ENCODE measurements at places on chromosomes 3 and 15.

DNA sequence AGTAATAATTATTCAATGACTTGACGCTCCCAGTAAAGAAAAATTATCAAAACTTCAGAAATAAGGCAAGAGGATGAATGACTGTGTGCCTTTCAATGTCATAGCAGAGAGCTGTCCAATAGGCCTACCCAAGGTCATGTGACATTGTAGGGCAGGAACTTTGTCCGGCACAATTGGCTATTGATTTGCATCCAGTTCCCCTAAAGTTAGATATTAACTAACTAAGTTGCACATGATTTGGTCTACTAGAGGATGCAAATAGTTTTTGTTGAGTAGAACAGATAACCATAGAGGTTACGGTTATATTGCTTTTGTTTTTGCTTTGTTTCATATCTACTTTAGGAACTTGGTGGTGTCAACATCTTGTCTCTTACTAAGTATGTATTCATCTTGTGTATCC lies 127.9 kb upstream of the PFN2 start:
- no peak for DNase-seq

GRCh38 chr3:111362381-111363009 lies 179.5 kb upstream of the CD96 start:
- no peak for DNase-seq

DNA sequence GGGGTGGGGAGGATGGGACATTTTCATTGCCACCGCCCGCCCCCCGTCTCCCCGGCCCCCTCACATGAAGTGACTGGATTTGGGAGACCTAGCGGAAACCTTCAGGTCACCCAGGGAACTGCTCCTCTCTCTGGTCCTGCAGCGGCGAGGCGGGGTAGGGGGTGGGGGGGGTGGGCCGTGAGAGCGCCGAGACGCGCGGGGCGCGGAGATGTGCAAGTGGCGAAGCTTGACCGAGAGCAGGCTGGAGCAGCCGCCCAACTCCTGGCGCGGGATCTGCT lies 712 bp upstream of the MME start:
- peak; percentile 59 for DNase-seq

GRCh38 chr3:165279471-165279870 lies 83.3 kb upstream of the SLITRK3 start:
- no peak for DNase-seq

GRCh38 chr3:46399098-46399497 lies 7.8 kb downstream of the CCR5AS start:
- DNase-seq = no peak

DNA sequence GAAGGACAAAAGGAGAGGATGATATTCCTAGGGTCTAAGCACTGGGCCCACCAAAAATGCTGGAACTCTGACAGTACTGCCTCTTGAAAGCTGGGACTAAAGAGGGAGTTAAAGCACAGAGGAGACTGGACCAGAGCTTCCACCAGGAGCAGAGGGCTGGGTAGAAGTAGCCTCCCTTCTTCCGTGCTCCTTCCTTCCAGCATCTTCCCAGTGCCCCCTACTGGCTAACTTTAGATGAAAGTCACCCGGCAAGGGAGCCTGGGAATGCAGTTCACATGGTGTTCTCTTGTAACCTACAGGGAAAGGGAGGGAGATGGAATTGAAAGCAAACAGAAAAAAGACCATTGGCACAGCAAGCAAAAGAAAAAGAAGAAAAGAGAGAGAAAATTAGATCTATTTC lies 106.1 kb upstream of the COL8A1 start:
- DNase-seq = peak; percentile 46

DNA sequence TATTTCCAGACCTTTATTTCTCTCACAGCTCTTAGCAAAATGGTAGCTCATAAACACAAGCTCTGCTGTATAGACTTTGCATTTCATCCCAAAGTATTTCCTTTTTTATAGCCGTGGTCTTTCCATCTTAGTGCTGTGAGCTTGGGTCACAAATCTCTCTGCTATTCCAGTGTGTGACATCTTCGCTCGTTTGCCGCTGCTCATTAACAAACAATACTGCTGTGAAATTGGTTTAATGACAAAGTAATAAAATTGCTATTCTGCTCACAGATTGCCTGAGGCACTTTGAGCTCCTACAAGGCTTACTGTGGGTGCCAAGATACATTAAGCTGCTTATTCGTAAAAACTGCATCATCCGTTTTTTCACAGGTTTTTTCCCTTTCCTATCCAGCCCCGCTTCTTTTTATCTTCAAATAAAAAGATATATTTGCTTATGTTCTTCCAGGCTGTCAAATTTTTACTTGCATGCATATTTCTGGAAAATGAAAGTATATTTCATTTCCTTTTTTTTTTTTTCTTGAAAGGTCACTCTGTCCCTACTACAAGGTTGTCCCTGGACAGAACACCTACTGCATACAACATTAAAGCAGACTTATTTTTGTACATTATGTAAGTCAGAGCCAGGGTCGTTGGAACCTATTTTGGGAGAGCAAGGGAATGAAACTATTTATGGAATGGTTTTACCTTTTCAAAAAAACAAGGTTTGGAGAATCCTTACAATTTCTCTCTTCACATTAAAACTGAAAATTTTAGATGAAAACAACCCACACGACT lies 174.5 kb downstream of the MEIS2 start:
- no peak for DNase-seq

DNA sequence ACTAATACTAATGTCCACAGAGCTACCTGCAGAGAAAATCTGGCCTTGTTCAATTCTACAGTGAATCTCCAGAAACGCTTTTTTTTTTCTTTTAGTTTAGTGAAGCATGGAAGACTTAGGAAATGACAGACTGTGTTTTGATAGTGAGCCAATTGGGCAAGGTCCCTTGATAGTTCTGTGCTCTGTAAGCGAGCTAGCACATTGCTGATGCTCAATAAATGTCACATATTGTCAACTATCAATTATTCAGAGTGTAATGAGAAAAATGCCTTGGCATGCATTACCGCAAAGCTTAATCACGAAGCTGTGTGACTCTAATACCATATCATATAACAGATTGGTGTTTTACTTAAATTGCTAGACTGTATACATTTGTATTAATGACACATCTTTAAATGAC lies 5.2 kb upstream of the C3orf85 start:
- DNase-seq = no peak

- DNase-seq = peak; percentile 4
Observed at GRCh38 chr15:44471885-44472455, 44.5 kb downstream of the CTDSPL2 start.

- no peak for DNase-seq
Observed at GRCh38 chr15:95884276-95884675, 446.2 kb upstream of the NR2F2 start.

- DNase-seq = no peak
Observed at GRCh38 chr3:129317014-129317771, 38.5 kb downstream of the HMCES start.

DNA sequence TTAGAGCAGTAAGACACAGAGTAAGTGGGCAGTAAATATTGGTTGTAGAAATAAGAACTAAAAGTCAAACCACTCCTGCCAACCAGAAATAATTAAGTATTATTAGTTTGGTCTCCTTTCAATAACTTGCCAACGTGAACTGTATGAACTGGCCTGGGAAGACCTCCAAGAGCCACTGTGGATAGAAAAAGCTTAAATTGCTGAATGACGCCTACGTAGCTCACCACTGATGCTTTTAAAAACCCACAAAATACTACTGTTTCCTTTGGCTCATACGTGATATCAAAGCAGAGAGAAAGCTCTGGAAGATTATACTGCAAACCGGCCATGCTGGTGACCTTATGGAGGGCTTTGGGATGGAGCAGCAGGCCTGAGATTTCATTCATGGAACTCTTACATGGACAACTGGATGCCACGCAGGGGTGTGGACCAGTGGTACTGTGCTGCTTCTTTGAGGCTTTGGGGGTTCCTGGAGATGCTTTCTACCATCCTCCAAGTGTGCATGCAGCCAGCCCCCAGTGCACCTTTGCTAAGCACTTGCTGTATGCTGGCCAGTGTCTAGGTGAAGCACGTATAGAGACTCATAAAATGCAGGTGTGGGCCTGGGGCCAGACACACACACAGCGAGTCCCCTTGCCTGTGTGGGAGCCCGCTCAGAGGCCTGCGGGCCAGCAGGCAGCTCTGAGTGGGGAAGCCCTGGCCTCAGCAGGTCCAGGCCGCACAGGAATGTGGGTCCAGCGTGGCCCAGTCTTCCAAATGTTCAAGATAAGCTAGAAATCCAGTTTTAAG lies 66.8 kb downstream of the ABTB1 start:
- DNase-seq = no peak

GRCh38 chr15:78492872-78493271 lies 14.5 kb upstream of the HYKK start:
- peak; percentile 26 for DNase-seq

- no peak for DNase-seq
Observed at GRCh38 chr3:77868725-77869124, 828.8 kb downstream of the ROBO2 start.

- DNase-seq = no peak
Observed at GRCh38 chr3:151307131-151307530, 9.5 kb downstream of the GPR87 start.

DNA sequence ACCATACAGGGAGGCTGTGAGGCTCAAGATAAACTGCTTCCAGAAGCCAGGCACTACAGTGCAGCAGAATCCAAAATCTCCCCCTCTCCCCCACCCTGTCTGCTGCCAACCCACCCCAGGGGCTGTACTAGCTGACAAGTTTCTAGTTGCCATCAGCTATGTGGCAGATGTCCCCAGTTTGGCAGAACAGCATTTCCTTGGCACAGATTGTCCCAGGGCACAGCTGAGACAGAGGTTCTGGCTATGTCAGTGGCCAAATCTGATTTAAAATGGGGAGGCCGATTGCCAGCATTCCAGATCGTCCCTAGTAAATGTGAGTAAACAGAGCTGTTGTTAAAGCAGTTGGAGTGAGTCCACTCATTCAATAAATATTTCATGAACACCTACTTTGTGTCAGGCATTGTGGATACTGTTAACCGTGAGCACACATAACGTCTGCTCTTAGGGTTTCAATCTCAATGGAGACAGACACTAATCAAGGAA lies 28.0 kb upstream of the CCDC174 start:
- DNase-seq = no peak

- no peak for DNase-seq
Observed at GRCh38 chr15:76625267-76625666, 279.9 kb downstream of the SCAPER start.

- DNase-seq = no peak
Observed at GRCh38 chr3:184767377-184767776, 44.6 kb upstream of the VPS8 start.

- DNase-seq = no peak
Observed at GRCh38 chr3:66154444-66154861, 66.3 kb upstream of the SLC25A26 start.

- DNase-seq = no peak
Observed at GRCh38 chr15:52567871-52568600, 794 bp downstream of the ARPP19 start.

DNA sequence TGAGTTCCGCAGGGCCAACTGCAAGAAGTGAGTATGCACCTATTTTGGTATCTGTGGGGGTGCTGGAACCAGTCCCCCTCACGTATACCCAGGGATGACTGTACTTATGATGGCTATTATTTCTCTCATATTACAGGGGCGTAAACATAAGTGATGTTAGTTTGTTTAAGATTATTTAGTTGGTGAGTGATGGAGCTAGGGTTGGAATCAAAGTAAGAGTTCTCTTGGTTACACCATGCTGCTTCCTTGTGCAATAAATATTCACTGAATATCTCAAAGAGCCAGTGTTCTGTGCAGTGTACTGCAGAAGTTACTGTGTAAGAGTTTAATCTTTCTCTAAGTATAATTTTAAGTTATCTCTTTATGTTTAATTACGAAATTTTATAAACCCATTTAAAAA lies 12.8 kb upstream of the UTS2B start:
- DNase-seq = no peak

DNA sequence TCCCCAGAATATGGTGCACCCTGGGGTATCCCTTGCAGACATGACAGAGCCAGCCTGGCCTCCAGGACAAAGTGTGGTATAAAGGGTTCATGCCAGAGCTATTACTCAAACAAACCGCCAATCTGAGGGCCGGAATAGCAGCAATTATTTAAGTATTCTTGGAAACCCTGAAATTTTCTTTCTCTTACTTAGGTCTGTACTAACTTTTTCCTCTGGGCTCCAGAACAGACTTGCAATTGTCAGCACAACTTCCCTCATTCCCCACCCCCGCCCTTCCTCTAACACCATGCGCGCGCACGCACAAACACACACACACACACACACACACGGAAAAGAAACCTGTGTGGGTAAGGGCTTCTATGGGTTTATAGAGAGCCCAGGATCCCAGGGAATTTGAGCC lies 56.3 kb downstream of the ISG20 start:
- DNase-seq = no peak

DNA sequence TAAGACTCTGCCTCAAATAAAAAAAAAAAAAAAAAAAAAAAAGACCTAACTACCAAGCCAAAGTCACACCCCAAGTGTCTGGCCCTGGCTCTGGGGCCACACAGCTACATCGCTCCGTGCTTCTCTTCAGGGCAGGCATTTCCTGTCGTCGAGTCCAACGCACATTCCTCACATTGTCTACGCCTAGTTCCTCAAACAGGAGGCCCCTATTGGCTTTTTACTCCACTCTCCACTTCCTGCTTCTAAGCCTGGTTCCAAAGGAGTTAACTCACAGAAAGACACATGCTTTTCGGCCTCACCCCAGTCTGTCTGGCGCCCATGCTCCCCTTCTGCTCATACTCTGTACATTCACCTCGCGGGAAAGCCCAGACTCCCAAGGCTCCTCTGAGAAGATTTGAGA lies 28.8 kb downstream of the KNG1 start:
- DNase-seq = no peak

DNA sequence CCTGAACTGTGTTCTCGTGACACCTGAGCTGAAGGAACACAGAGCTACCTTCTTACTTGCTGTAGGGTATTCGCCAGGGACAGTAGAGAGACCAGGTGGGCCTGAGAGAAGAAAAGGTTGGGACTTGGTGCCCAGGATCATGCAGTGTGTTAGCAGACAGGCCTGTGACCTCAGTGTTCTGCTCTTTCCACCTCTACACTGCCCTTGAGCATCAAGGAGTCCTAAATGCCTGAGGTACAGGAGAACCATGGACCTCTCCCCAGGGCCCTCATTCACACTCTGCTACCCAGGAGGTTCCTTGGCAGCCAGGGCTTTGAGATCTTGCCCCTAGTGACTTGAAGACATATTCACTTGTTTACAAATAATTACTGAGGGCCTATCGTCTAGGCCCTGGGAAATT lies 22.2 kb upstream of the JMJD7 start:
- no peak for DNase-seq

Data from fibroblast of the conjunctiva (primary cell).